HT1080 (cell line): ENCODE measurements at places on chromosomes 2 and 18.

- DNase-seq, result no peak
Measured at GRCh38 chr18:5197461-5197860, 404 bp upstream of the AKAIN1 start.

GRCh38 chr2:37318401-37318800 is 6.2 kb downstream of the PRKD3 start:
- peak; percentile 19 for DNase-seq

DNA sequence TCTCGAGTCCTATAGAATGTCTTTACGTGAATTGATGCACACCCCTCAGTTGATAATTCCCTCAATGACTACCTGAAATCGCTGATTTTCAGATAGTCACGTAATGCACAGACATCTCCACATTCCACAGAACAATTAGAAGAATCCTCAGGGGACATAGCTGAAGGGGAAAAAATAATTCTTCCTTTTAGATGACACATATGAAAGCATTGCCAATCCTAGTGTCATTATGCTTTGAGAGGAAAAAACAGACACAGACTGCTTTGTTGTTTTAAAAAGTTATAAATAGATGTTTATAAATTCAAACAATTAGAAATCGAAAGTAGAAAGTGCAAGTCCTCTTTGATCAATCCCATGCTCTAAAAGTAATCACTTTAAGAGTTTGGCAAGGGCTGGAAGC is 100.6 kb upstream of the FN1 start:
- DNase-seq, result no peak

DNA sequence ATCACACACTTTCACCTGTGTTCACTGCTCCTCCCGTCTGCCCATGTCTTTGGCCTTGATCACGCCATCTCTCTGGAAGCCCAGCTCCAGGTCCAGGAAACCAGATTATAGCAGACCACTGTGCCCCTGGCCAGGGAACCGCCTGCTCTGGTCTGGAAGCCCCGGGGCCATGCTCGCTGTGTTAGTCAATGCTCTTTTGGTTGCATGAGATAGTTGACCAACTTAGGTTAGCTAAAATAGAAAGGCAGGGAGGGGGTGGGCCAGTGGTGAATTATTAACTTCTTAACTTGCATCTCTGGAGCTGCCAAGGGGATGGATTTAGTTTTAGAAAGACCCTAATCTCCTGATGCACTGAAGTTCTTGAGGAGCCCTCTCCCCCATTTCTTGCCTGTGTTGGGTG is 232.7 kb downstream of the AGAP1 start:
- no peak for DNase-seq
